Stimulated activated CD4-positive, alpha-beta T cell treated with anti-CD3 and anti-CD28 coated beads, TNF-alpha, amount 100 ng/mL, for 4 hours (primary cell): ENCODE measurements at places on chromosomes 16 and 17.

GRCh38 chr16:22353191-22353919, 21.1 kb downstream of the CDR2 start:
- no peak for DNase-seq

DNA sequence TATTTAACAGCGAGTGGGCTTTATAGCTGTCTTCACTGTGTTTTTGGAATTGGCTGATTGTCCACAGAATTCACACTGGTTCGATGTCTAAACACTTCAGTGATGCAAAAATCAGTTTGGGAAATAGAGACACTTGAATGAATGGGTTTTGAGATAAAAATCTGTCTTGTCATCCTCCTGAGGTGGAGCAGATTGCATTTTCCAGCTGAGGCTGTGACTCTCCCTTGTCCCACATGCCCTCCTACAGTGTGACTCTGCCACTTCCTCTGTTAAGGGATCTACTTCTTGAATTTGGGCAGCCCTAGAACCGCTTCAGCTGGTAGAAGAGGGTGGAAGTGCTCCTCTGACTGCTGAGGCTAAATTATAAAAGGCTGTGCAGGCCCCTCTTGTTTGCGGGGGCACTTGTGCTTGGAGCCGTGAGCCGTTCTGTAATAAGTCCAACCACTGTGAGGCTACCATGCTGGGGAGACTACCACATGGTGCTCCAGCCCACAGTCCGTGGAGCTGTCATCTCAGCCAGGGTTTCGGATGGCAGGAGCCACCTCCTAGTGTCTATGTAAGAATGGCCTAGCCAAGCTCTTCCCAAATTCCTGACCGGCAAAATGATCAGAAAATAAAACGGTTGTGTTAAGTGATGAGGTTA, 175.9 kb downstream of the SPECC1 start:
- DNase-seq = no peak

DNA sequence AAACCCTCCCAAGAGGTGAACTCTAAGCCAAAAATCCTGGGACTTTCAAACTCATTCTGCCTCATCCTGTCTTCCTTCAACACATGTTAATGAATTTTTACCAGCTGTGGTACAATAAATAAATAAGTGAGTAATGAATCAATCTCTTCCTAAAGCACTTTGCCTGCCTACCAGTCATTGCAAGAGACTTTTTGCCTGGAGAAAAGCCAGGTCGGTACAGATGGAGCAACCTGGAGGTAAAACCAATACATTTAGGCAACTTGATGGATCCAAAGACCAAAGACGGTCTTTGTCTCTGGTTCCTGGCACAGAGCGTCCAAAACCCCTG, 324.2 kb downstream of the PMP22 start:
- DNase-seq = no peak

DNA sequence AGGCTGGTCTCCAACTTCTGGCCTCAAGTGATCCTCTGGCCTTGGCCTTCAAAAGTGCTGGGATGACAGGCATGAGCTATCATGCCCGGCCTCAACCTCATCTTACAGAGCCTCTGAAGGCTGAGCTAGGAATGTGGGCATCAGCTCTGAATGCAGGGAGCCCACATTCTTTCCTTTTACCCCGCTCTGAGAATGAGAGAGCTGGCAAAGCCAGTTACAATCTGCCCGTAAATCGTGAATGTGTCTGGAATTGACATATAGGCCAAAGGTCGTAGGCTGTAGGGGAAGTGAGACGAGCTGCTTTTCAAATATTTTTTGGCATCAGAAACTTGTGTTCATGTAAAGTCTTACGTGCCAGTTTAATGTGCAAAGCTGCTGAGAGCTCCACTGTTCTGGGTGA, 4.5 kb downstream of the TMEM238L start:
- no peak for DNase-seq

GRCh38 chr17:38980490-38981217, 13.5 kb upstream of the FBXO47 start:
- no peak for DNase-seq

DNA sequence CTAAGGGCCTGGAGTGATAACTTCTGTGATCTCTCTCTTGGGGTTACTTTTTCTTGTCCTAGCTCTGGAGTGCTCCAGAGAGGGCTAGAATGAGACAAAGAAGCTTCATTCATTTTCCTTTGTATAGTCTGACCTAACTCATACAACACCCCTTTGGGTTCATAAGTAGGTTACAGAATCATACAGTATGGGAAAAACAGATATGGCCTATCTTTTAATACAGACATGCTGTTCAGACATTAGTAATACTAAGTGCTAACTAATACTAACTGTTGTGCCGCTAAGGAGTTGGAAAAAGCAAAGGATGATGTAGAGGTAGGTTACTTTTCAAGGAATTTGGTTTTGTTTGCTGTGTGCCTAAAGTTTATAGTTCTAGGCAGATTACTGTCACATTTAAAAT, 84.7 kb downstream of the NLK start:
- no peak for DNase-seq

- DNase-seq = no peak
Observed at GRCh38 chr17:69972251-69972650, 102.8 kb upstream of the KCNJ16 start.
